NB4 (cell line): ENCODE measurements at places on chromosomes 4 and X.
A peak's percentile ranks its signal among the peaks of the same experiment; 100 is the strongest.

GRCh38 chr4:24033626-24034025 is 143.8 kb upstream of the PPARGC1A start:
- no peak for DNase-seq

DNA sequence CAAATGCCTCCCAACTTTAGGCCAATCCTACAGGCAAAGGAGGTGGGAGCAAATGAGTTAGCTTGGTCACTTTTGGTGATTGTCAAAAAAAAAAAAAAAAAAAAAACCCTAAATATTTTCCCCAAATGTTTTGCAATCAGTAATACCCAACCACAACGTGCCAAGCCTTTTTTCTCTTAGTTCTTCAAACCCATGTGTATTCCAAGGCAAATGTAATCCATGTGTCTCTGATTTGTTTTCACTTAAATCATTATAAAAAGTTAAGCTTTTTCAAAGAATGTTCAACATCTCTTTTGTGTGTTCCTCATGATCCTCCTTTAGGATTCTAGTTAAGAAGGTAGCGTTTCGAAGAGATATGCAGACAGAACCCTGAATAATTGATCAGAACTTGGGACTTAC is 328.4 kb downstream of the PAPSS1 start:
- DNase-seq = no peak

GRCh38 chr4:21858971-21859370 is 89.6 kb downstream of the KCNIP4 start:
- no peak for DNase-seq

DNA sequence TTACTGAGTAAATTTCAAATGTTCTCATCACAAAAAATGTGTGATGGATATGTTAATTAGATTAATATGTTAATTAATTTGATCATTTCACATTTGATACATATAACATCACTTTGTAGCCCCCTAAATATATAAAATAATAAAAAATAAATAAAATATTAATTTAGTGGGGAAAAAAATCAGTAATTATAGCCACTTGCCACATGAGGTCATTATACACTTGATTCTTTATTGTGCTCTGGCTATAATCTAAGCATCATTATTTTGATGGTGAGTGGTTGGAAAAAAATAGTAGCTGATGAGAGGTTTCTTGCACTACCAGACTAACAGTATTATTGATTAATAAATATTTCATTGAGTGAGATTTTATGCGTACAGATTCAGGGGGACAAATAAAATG is 57.4 kb downstream of the DCK start:
- no peak for DNase-seq

DNA sequence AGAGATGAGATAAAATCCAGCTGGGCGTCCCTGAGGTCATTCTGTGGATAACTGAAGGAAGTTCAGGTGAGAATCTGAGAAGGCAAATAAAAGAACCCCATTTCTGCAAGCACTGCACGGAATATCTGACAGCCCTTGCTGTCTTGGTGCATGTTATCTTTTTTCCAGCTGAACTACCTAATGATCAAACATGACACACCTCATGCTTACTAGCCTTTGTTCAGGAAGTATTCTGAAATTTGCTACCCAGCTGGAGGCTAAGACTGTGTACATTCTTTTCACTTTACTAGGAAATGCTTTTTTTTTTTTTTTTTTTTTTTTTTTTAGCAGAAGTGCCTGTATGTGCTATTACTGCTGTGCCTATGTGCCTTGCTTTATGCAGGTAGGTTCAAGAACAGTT is 718.1 kb downstream of the SMARCA1 start:
- DNase-seq = no peak

GRCh38 chrX:148601034-148601433 is 100.6 kb downstream of the AFF2 start:
- DNase-seq = peak; percentile 76

GRCh38 chr4:648579-649292 is 23.4 kb downstream of the PDE6B start:
- DNase-seq = no peak

GRCh38 chr4:112951362-112952312 is 97.8 kb upstream of the ANK2 start:
- DNase-seq = peak; percentile 11

- peak; percentile 71 for DNase-seq
Observed at GRCh38 chr4:145098675-145099037, 545 bp downstream of the ABCE1 start.

DNA sequence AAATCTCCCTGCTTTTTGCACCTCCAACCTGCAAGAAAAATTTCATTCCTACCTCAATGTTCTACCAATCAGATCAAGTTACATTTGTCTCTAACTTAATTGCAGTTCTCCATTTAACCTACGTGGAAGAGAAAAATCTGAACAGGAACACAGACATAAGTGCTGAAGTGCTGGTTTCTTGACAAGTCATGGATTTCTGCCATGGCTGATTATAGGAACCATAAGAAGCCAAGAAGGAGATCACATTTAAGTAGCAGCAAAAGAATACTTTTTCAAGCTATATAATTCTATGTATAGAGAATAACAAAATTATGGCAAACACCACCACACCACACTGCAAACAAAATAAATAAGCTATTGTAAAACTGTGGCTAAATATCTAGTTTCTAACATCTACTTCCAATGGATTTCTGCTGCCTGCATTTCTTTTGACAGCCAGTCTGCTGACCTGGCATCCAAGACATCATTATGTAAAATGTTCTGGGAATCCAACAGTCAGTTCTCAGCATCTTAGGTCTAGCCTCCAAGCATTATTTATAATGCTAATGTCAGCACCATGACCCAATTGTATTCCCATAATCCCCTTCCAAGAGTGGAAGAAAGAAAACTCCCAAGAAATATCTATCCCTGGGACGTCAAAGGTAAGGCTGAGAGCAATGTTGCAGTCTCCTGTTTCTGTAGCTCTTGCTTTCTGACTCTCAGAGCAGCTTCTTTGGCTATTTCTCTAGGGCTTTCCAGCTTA is 50.8 kb upstream of the GAB1 start:
- DNase-seq = no peak

GRCh38 chr4:43103048-43103447 is 210.5 kb downstream of the GRXCR1 start:
- no peak for DNase-seq

GRCh38 chr4:7365462-7366179 is 69.1 kb downstream of the PSAPL1 start:
- DNase-seq = no peak

DNA sequence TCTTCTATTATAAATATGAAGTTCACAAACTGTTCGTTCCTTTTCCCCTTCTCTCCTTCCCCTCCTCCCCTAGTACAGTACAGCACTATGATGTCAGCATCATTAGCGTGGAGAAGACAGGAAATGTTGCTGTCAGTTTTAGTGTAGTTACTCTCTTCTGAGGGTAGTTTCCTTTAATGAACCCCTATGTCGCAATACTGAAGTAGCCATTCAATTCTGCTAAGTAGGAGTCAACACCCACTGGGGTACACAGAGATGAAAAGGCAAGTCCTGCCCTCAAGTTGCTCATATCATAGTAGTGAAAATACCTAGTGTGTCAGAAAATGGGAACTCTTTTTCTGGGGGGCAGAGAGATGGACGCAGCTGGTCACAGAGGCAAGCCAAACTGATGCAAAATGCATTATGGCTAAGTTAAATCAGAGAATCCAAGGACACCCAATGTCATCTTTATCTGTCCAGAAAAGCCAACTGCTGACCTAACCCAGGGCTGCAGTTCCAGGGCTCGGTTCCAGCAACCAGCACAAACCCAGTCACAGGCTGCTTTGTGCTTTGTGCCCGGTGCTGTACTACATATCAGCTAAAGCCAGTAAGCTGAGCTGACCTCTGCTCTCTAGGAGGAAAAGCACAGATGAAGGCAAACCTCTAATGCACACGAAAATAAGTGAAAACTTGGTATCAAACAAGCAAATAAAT is 31.5 kb downstream of the GRIA3 start:
- DNase-seq = peak; percentile 2

DNA sequence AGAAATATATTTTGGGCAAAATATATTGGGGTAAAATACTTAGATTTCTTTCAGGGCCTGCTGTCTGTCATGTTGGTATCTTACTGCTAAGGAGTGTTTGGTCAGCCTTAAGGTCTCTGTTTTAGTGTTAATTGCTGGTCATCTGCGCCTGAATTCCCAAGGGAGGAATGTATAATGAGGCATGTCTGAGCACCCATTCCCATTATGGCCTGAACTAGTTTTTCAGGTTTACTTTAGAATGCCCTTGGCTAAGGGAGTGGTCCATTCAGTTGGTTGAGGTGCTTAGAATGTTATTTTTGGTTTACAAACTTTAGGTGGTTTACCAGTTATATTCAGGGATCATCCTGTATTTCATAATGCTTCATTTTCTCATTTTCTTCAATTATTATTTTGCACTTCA is 125.9 kb downstream of the CFAP299 start:
- no peak for DNase-seq

DNA sequence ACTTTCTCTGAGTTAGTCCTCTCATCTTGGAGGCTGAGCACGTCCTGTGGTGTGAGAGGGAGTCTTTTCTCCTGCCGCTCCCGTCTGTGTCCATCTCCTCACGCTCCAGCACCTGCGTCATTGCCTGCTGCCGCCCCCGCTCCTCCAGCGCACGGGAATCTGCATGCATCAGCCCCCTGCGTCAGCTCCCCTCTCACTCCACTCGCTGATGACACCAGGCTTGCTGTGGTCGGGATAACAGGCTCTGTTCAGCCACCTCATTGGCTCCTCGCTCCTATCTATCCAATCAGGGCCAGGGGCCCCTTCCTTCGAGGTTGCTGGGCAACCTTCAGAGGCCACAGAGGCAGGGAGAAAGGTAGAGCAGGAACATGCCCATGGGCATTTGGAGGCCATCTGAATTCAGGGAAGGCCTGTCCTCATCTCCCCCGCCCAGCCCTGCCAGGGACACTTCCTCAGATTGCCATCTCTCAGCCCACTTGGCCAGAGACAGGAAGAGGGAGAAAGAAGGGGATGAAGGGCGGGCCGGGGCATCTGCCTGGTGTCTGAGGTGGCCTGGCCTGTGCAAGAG is 9.3 kb downstream of the ZNF185 start:
- no peak for DNase-seq

GRCh38 chr4:2860391-2861348 is 17.0 kb downstream of the ADD1 start:
- no peak for DNase-seq

- no peak for DNase-seq
Observed at GRCh38 chr4:150986085-150986484, 29.0 kb downstream of the LRBA start.

- no peak for DNase-seq
Observed at GRCh38 chrX:28756175-28756574, 168.9 kb downstream of the IL1RAPL1 start.

- DNase-seq = no peak
Observed at GRCh38 chr4:27293831-27294230, 433.2 kb downstream of the STIM2 start.

DNA sequence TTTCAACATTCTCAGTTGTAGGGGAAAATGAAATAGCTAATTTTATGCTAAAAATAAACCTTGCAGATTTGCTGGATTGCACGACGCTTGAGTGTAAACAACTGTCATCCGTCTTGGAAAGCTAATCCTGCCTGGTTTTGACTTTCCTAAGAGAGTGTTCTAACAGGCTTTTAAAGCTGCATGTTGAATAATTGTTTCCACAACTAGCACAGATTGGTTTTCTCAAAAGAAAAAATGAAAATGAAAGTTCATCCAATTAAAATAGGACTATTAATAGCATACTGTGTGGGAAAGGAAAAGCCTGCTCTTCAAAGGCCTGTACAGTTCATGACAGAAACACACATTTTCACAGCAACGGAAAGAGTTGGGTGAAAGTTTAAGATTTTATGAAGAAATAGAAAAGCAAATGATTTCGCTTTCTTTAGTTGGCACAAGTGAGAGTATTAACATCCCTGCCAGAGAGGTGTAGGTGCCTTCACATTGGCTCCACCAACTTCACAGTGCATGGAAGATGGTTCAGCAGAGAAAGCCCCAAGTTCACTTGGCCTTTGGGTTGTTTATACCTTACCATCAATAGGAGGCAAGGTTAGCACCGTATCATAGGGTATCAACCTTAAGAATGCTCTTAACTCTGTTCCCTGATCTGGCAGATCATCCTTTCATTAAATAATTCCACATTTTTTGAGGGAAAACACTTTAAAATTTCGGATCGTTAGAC is 140.0 kb upstream of the GUCY1A1 start:
- no peak for DNase-seq

- peak; percentile 31 for DNase-seq
Observed at GRCh38 chrX:40877887-40878286, 142.5 kb upstream of the MED14 start.

- DNase-seq = no peak
Observed at GRCh38 chr4:111453216-111453615, 692.0 kb upstream of the FAM241A start.

- no peak for DNase-seq
Observed at GRCh38 chr4:54036184-54036583, 28.2 kb downstream of the CHIC2 start.

GRCh38 chr4:13355111-13355880 is 128.8 kb downstream of the RAB28 start:
- DNase-seq = no peak

GRCh38 chr4:87545052-87545451 is 15.9 kb upstream of the SPARCL1 start:
- no peak for DNase-seq

DNA sequence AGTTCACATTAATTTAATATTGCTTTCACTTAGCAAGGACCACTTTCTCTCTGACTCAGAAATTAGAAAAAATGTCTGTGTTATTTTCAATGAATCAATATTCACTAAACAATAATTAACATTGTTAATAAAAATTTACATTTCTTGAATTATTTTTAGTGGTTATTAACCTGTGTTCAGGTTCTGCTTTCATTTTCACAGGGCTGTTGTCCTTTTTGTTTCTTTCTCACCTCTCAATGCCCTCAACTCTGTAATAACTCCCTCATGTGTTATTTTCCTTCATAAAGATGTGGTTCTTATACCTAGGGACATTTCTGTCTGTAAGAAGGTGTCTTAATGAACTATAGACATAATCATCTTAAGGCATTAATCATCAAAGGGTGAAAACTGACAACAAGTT is 43.1 kb upstream of the PRR27 start:
- DNase-seq = no peak

- no peak for DNase-seq
Observed at GRCh38 chr4:182895791-182896292, 21.3 kb downstream of the DCTD start.

DNA sequence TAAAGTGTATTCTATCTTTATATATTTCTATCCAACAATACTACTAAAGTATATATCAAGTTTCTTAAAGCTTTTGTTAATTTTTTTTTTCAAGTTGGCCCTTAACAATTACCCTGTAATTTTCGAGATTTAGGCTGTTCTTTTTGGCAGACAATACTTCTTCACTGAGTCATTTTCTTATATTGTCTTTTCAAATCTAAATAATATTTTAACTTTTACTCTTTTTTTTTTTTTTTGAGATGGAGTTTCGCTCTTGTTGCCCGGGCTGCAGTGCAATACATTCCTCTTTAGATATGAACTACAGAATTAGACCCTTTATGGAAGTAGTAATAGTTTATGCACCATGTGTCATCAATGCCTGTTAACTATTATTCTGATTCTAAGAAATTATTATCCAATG is 120.7 kb downstream of the GLRA3 start:
- no peak for DNase-seq

DNA sequence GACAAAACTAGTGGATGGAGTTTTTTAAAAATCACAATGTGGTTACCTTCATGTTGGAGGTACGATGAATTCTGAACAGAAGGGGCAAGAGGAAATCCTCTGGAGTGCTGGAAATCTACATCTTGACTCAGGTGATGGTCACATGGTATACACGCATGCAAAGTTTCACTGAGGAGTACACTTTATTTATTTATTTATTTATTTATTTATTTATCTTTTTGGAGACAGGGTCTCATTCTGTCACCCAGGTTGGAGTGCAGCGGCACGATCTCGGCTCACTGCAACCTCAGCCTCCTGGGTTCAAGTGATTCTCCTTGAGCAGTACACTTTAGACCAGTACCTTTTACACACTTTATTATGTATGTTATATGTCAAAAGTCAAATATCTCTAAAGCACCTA is 645.7 kb upstream of the DIPK2B start:
- DNase-seq = no peak
